ENCODE measurements at places on chromosomes 2 and 18.

DNA sequence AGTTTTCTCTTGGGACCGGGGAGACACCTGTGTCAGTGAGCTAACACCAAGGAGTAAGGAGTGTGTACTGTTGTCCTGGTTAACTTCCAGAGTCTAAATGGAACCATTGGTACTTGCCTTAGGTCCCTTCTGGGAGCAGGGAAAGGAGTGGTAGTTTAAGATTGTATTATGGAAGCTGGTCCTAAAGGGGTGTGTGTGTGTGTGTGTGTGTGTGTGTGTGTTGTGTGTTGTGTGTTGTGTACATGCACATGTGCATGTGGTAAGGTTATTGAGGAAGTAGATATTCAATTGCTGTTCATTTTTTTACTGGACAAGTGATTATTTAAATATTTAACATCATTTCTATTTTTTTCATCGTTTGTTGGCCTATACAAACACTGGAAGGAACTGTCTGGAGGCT is 1.4 kb downstream of the APLF start:
- H3K27me3 ChIP-seq: no peaks in the 10 kb centered on the region
- H3K4me3 ChIP-seq: peak overlapping the region; percentile 94
- peak overlapping the region; percentile 98 for H3K27ac ChIP-seq
- peaks cover 24% of the 10 kb centered on the region for H3K4me1 ChIP-seq
- peaks cover 13% of the 10 kb centered on the region for H3K36me3 ChIP-seq

DNA sequence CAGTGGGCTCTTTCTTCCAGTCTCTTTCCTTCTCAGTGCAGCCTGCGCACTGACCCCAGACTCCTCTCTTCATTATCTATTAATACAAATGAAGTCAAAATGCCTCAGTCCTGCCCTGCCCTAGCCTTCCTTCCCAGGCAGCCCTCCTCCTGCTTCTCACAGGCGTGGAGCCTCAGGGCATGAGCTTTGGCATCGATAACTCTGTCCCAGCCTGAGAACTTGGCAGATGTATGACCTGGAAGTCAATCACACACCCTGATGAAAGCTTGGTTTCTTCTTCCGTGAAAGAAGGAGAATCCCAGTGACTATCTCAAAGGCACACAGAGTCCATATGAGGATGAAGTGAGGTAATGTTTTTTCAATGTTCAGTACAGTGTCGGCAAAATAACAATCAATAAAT is 600.7 kb upstream of the ID2 start:
- H3K4me3 ChIP-seq: no peak overlapping the region
- peaks cover 8% of the 10 kb centered on the region for H3K4me1 ChIP-seq
- DNase-seq: no peak
- no peaks in the 10 kb centered on the region for H3K27me3 ChIP-seq
- no peak overlapping the region for H3K27ac ChIP-seq

- H3K4me1 ChIP-seq: peaks cover 3% of the 10 kb centered on the region
- H3K4me3 ChIP-seq: no peak overlapping the region
- H3K36me3 ChIP-seq: no peaks in the 10 kb centered on the region
- peak overlapping the region; percentile 19 for H3K27ac ChIP-seq
- DNase-seq: no peak
These were observed 73.9 kb downstream of the LBH start for GRCh38 chr2:30305235-30305634.

- peaks cover 14% of the 10 kb centered on the region for H3K36me3 ChIP-seq
- H3K27me3 ChIP-seq: no peaks in the 10 kb centered on the region
- no peak for DNase-seq
- H3K27ac ChIP-seq: peak overlapping the region; percentile 99
- H3K4me1 ChIP-seq: peaks cover 21% of the 10 kb centered on the region
These were observed 1.0 kb upstream of the HDAC4 start for GRCh38 chr2:239401881-239402233.

DNA sequence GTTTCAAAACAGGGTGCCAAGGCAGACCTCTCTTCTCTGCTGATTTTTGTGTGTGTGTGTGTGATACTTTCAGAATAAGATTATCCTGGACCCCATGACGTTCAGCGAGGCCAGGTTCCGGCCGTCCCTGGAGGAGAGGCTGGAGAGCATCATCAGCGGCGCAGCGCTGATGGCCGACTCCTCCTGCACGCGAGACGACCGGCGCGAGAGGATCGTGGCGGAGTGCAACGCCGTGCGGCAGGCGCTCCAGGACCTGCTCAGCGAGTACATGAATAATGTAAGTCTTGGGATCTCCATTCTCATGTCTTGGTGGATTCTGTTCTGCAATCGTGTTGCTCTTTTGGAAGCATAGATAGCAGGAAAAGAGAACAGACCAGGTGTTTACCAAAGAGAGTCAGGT is 395.0 kb downstream of the LRRTM1 start:
- no peaks in the 10 kb centered on the region for H3K27me3 ChIP-seq
- no peaks in the 10 kb centered on the region for H3K36me3 ChIP-seq
- H3K27ac ChIP-seq: no peak overlapping the region
- H3K4me3 ChIP-seq: no peak overlapping the region
- no peak for DNase-seq

DNA sequence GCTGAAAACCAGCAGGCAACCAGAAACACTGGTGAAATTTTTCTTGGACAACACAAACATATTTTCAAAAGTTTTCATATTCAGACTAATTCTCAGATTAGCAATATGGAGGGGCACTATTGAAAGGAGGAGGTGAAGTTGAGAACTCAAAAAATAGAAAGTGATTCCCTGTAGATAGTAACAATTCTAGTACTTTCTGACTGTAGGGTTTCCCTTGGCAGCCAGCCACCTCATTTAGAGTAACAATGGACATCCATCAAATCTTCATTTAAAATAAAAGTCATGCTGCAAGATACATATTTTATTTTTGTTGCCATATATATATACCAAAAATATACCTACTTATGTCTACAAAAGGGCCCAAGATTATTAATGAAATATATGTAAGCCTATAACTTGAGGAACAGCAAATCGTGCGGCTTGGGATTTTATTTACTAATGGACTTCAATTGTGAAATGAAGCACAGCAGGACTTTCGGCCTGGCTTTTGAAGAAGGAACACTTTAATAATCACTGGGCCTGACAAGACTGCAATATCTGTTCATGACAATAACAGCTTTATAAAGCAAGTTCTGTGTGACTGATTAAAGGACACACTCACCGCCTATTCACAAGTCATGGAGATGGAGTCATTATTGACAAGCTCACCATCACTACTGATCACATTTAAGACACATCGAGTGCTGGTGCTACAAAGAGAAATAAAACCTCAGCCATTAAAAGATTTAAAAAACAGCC is 6.8 kb upstream of the NR4A2 start:
- no peaks in the 10 kb centered on the region for H3K27me3 ChIP-seq
- no peak overlapping the region for H3K4me3 ChIP-seq
- H3K4me1 ChIP-seq: peaks cover 14% of the 10 kb centered on the region
- DNase-seq: no peak
- H3K27ac ChIP-seq: peak overlapping the region; percentile 99

DNA sequence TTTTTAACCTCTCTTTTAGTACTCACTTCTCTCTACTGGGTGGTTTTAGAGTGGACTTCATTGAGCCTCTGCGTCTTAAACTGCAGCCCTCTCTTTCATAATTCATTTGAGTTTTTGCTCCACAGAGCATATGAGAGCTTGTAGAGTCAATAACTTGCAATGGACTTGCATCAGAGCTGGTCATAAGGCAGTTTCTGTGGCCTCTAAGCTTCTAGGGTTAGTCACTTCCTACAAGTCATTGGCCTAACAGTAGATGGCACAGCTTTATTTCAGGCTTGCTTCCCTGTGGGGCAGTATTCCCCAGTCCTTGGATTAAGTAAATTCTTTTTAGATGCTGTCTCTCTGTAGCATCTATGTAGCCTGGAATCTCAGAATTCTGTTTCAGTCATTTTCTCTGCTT is 1435.7 kb downstream of the LRP1B start:
- no peaks in the 10 kb centered on the region for H3K27me3 ChIP-seq
- no peaks in the 10 kb centered on the region for H3K36me3 ChIP-seq
- H3K4me1 ChIP-seq: no peaks in the 10 kb centered on the region
- no peak for DNase-seq
- no peak overlapping the region for H3K27ac ChIP-seq

DNA sequence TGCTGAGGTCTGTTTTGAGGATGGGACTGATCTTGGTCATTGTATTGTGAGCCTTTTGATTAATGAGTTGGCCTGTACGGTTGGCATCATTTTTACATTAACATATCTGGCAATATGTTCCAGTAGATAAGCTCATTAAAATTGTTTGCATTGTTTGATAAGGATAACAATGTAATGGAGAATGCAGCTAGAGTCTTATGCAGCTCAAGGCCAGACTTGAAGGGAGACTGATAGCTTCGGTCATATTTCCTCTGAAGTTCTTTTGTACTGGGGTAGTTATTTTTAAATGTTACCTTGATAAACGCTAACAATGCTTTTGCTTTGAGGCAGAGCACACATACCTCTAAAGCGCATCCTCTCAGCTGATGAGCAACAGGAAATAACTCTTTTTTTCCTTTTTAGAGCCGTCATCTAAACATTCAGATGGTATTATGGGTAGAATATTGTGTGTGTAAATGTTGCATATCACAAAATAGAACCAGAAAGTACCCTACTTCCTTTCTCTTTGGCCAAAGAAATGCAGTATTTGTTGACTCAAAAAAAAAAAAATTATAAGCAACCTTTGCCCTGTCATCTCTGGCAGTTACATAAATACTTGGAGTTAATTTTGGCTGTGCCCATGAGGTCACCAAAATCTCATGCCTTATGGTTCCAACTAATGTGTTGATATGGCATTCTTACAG is 1.3 kb downstream of the MAPRE2 start:
- peak overlapping the region; percentile 97 for H3K27ac ChIP-seq
- peaks cover 39% of the 10 kb centered on the region for H3K36me3 ChIP-seq
- DNase-seq: peak; percentile 18
- H3K4me1 ChIP-seq: peaks cover 70% of the 10 kb centered on the region
- no peaks in the 10 kb centered on the region for H3K27me3 ChIP-seq

GRCh38 chr18:2871111-2871720 is 24.4 kb downstream of the EMILIN2 start:
- no peak for DNase-seq
- H3K4me1 ChIP-seq: no peaks in the 10 kb centered on the region
- H3K27me3 ChIP-seq: peaks cover 32% of the 10 kb centered on the region
- no peak overlapping the region for H3K27ac ChIP-seq
- no peaks in the 10 kb centered on the region for H3K36me3 ChIP-seq
- H3K4me3 ChIP-seq: no peak overlapping the region
